CD4-positive, alpha-beta T cell treated with Interleukin-4 for 1 hour (primary cell): ENCODE measurements at places on chromosomes 11 and 22.

DNA sequence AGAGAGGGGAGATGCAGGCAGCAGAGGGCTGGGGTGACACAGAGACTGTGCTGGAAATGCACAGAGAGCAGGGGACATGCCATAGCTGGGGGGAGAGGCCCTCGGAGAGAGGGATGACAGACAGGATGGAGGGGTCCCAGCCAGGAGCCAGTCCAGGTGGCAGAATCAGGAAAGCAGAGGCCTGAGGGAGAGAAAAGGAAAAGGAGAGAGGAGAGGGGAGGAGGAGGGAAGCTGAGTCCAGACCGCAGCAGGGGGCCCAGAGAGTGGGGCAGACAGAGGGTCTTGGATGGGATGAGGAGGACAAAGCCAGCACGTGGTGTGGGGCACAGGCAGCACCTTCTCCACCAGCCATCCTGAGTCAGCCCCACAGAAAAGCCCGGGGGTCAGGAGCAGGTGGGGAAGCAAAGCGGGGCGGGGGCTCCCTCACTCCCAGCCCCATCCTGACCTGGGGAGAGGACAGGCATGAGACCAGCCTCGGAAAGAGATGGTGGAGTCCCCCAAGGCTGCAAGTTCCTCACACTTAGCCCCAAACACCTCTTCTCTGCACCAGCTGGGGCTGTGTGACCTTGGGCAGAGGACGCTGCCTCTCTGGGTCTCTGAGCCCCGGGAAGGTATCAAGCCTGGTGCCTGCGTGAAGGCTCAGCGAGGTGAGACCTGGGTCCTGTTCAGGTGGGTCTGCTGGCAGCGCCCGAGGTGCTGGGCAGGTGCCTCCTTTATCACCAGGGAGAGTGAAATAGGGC lies 48.0 kb downstream of the IGLL1 start:
- no peak for DNase-seq

GRCh38 chr11:3144296-3145205 lies 20.6 kb downstream of the OSBPL5 start:
- no peak for DNase-seq

DNA sequence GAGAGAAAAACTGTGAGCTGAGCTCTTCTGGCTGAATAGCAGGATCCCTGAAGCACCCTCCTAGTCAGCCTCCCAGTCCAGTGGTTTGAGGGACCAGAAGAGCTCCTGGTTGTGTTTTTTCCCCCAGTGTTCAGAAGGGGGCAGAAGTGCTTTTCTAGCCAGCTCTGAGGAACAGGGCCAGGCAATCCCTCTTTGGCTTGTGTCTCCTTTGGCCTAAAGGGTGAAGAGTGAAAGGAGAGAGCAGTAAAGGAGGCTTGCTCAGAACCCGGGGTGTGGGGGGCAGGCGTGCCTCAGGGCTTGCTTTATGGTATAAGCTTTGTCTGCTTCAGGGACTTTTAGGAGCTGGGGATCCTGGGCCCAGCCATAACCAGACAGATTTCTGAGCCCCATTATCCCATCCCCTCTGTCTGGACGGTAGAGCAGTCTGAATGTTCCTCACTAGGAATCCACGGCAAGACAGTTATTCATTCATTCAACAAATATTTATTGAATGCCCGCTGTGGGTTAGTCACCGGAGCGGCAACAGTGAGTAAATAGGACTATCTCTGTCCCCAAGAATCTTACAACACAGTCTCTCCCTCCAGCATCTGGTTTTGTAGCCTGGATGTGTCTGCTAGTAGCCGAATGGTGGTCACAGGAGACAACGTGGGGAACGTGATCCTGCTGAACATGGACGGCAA lies 14.5 kb downstream of the ACP2 start:
- peak; percentile 32 for DNase-seq

GRCh38 chr11:68467201-68467834 lies 6.8 kb downstream of the PPP6R3 start:
- DNase-seq: no peak

- DNase-seq: no peak
Observed at GRCh38 chr11:14612694-14613093, 30.9 kb upstream of the PDE3B start.

- no peak for DNase-seq
Observed at GRCh38 chr11:104154296-104154695, 9.7 kb downstream of the PDGFD start.

GRCh38 chr22:47990481-47990880 lies 1228.0 kb downstream of the TBC1D22A start:
- DNase-seq: no peak

DNA sequence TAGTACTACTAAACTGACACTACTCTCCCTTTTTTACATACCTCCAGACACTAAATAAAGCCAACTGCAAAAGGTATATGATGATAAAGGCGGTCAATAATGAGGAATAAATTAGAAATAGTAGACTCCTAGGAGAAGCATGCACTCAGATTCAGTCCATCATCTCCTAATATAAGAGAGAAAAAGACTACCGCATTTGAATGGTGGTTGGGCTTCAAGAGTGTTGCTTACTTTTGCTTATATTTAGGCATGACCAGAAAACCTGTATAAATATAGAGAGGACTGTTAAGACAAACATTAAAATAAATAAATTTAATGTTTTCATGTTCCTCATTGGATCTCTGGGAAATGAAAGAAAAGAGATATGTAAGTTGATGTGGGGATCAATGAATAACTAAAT lies 1137.0 kb downstream of the FAM181B start:
- DNase-seq: no peak

GRCh38 chr22:47914481-47915097 lies 1152.1 kb downstream of the TBC1D22A start:
- no peak for DNase-seq

DNA sequence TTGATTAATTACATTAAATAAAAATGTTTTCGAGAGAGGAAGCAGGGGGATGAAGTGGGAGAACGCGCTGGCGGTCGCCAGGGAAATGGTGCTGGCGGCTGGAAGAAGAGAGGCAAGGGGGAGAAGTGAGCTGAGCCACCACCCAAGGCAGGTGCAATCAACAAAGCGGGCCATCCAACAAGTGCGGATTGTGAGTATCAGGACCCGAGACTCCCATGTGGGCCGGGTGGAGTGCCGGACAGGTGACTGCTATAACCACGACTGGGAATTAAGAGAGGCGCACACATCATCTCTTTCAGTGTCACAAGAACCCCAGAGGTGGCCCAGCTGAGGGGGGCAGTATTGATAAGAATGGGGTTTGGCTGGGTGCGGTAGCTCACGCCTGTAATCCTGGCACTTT lies 41.2 kb upstream of the ATXN10 start:
- no peak for DNase-seq

- DNase-seq: peak; percentile 53
Observed at GRCh38 chr11:128686745-128687177, 7.1 kb upstream of the FLI1 start.

- DNase-seq: no peak
Observed at GRCh38 chr11:16418428-16419097, 62.2 kb upstream of the SOX6 start.

DNA sequence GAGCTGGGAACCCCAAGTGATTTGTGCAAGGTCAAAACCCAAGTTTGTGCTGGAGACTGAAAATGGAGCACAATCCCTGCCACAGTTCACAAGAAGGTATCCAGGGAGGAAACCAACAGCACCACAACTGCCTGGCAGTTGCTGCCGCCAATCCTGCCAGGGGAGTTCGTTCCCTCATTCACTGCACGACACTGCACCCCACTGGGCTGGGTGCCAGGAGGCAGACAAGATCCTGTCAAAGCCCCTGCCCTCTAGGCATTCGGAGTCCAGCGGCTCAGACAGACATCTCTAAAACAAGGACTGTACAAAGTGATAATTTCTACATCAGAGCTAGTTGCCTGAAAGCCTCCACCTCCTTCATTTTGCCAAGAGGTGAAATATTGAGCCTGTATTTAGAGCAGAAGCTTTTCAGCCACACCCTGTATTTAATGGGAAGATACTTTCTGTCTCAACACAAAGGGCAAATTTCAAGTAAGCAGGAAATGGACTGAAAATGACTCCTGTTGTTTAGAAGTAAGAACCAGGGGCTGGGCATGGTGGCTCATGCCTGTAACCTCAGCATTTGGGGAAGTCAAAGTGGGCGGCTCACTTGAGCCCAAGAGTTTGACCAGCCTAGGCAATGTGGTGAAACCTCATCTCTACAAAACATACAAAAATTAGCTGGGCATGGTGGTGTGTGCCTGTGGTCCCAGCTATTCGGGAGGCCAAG lies 277.4 kb upstream of the NARS2 start:
- DNase-seq: no peak

DNA sequence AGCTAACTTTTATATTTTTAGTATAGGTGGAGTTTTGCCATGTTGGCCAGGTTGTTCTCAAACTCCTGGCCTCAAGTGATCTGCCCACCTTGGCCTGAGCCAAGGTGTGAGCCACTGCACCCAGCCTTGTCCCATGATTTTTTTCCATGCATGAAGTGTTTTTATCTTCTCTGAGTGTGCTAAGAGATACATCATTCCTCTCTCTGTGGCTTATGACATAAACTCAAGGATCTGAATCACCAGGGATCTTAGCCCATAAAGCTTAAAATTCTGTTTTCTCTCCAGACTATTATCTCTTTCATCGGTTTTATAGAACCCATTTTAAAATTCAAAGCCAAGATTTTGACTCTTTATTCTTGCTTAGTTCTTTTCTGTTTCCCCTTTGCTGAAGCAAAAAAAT lies 48.4 kb upstream of the C11orf58 start:
- DNase-seq: no peak

DNA sequence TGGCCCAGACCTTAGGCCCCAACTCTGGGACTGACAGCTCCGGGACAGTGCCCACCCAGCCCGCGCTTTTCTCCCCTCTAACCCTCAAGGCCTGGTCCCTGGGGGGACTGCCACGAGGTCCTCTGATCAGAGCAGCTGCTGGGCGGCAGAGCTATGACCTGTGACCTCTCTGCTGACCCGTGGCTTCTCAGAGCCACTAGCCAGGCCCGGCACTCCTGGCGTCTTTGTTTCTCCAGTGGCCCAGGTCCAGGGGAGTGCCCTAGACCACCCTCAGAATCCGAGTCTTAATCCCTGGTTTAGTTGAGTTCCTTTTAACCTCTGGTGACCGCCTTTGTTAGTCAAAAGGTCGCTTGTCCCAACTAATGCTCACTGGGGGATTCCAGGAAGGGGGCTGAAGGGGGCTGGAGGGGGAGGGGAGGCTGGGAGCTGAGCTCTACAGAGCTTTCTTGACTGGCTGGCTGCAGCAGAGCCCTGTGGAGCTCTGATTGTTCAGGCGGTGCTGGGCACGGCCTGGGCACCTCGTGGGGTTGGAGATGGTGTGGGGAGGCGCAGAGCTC lies 1.2 kb downstream of the FBLN1 start:
- DNase-seq: no peak

GRCh38 chr22:39663751-39664150 lies 93.2 kb downstream of the CACNA1I start:
- DNase-seq: no peak

- peak; percentile 68 for DNase-seq
Observed at GRCh38 chr22:45336971-45337431, 27.3 kb downstream of the FAM118A start.

DNA sequence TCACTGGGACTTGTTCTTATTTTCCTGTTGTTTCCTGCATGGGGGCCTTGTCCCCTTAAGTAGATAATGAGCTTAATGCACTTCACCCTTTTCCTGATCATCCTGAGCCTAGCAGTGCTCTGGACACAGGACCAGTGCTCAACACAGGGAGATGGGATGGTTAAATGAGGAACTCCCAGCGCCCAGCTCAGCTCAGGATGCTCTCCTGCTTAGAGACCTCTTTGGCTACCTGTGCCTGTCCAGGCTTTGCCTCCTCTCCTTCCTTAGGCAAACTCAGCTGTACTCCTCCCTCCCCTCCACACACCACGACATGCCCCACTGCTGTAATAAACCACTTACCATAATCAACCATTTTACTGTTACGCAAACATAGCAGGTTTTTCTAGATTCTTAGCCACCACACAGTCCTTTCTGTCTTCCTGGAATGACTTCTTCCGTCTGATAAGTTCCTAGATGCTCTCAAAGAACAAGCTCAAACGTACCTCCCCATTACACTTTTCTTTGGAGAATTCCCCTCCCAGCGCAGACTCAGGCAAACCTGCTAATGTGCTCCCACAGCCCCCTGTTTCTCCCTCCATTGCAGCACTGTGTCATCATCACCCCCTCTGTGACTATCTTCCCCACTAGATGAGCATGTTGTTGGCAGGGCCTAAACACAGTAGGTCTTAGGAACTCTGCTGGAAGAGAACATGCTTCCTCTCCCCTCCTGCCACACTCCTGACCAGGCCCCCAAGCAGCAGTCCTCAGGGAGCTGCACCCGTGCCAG lies 113.6 kb downstream of the MICAL2 start:
- DNase-seq: no peak

- DNase-seq: no peak
Observed at GRCh38 chr22:32122899-32123298, 36.2 kb downstream of the C22orf42 start.

GRCh38 chr11:36475192-36475591 lies 34.9 kb downstream of the TRAF6 start:
- no peak for DNase-seq

DNA sequence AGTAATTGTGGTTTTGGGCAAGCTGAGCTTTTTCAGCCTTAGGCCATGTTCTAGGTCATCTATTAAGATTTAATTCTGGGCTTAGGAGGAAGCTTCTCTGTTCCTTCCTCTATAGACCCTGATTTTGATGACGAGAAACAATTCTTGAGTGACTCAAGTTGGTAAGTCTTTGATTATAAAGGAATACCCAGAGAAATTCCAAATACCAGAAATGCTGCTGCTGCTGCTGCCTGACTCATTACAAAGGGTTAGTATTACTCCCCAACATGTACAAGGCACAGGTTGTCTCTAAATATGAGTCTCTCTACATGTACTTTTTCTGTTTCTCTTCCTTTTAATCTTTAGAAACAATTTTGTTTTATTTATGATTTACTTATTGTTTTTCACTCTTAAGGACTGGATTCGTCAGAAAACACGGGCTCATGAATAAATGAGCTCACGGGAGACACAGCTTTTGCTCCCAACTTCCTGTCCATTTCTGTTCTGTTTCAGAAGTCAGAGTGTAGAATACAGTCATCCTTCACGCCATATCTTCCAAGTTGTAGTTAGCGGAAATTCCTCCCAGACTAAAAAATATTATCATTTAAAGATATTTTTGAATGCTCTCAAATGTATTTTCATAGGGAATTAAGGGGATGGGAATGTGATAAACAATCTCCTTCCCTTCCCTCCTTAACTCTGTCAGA lies 31.8 kb upstream of the RBMXL2 start:
- no peak for DNase-seq
